ENCODE measurements at places on chromosomes 2 and 18.

GRCh38 chr2:173692068-173692467 lies 273.1 kb downstream of the SP3 start:
- no peaks in the 10 kb centered on the region for H3K36me3 ChIP-seq
- no peak overlapping the region for H3K4me3 ChIP-seq
- no peaks in the 10 kb centered on the region for H3K27me3 ChIP-seq
- H3K4me1 ChIP-seq: peaks cover 4% of the 10 kb centered on the region
- DNase-seq: no peak

- H3K27ac ChIP-seq: no peak overlapping the region
- no peaks in the 10 kb centered on the region for H3K27me3 ChIP-seq
- H3K4me1 ChIP-seq: no peaks in the 10 kb centered on the region
Measured at GRCh38 chr18:22971038-22971437, 37.9 kb downstream of the RBBP8 start.

DNA sequence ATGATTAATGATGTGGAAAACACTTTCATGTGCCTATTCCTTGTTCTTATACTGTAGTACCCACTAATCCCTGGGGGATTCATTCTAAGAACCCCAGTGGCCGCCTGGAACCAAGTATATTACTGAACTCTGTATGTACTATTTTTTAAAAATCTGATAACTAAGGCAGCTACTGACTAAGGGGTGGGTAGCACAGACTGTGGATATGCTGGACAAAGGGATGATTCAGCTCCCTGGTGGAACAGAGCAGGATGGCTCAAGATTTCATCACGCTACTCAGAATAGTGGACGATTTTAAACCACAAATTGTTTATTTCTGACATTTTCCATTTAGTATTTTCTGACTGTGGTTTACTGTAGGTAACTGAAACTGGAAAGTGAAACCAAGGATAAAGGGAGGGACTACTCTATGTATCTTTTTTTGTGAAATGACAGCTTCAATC lies 41.8 kb upstream of the CDC42EP3 start:
- no peaks in the 10 kb centered on the region for H3K36me3 ChIP-seq
- DNase-seq: no peak
- no peak overlapping the region for H3K27ac ChIP-seq
- H3K27me3 ChIP-seq: no peaks in the 10 kb centered on the region
- no peaks in the 10 kb centered on the region for H3K4me1 ChIP-seq

GRCh38 chr18:24019641-24020331 lies 5.2 kb downstream of the TTC39C start:
- peaks cover 10% of the 10 kb centered on the region for H3K4me1 ChIP-seq
- H3K36me3 ChIP-seq: peaks cover 6% of the 10 kb centered on the region
- no peak overlapping the region for H3K4me3 ChIP-seq

GRCh38 chr18:27377251-27377650 lies 192.1 kb upstream of the CHST9 start:
- no peak overlapping the region for H3K4me3 ChIP-seq
- H3K4me1 ChIP-seq: no peaks in the 10 kb centered on the region
- H3K27me3 ChIP-seq: no peaks in the 10 kb centered on the region
- DNase-seq: no peak

- no peak overlapping the region for H3K27ac ChIP-seq
- H3K36me3 ChIP-seq: no peaks in the 10 kb centered on the region
Measured at GRCh38 chr18:22422909-22423548, 5.3 kb upstream of the CTAGE1 start.

DNA sequence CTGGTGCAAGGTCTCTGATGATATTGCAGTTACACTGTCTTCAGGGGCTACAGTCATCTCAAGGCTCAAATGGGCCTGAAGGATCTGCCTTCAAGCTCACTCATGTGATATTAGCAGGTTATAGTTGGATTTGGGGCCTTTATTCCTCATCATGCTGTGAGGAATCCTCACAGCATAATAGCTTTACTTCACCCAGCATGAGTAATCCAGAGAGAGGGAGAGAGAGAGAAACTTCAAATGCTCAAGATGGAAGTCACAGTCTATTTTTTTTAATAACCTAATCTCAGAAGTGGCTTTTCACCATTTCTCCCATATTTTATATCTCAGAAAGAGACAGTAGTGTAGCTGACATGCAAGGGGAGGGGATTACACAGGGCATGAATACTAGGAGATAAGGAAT lies 658.7 kb downstream of the EPHA4 start:
- no peaks in the 10 kb centered on the region for H3K36me3 ChIP-seq
- H3K4me1 ChIP-seq: no peaks in the 10 kb centered on the region
- no peaks in the 10 kb centered on the region for H3K27me3 ChIP-seq
- no peak overlapping the region for H3K4me3 ChIP-seq

- DNase-seq: no peak
- no peak overlapping the region for H3K27ac ChIP-seq
- no peaks in the 10 kb centered on the region for H3K27me3 ChIP-seq
- peaks cover 38% of the 10 kb centered on the region for H3K36me3 ChIP-seq
Measured at GRCh38 chr2:218284106-218284811, 8.0 kb downstream of the TMBIM1 start.

DNA sequence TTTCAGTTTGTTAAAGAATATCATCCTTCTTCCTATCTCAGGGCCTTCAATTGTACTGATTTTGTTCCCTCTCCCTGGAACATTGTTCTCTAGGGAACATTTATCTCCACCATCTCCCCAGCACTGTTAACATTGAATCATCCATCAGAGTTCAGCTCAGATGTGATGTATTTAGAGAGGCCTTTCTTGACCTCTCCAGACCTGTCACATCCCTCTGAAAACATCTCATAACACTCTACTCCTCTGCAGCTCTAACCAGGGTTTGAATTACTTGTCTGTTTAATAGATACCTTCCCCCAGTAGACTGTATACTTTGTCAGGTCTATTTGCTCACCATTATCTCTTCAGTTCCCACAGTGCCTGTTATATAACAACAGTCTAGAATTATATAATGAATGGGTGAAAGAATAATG lies 98.6 kb downstream of the GALNT1 start:
- no peak for DNase-seq
- H3K4me1 ChIP-seq: no peaks in the 10 kb centered on the region
- H3K4me3 ChIP-seq: no peak overlapping the region
- H3K27me3 ChIP-seq: no peaks in the 10 kb centered on the region

DNA sequence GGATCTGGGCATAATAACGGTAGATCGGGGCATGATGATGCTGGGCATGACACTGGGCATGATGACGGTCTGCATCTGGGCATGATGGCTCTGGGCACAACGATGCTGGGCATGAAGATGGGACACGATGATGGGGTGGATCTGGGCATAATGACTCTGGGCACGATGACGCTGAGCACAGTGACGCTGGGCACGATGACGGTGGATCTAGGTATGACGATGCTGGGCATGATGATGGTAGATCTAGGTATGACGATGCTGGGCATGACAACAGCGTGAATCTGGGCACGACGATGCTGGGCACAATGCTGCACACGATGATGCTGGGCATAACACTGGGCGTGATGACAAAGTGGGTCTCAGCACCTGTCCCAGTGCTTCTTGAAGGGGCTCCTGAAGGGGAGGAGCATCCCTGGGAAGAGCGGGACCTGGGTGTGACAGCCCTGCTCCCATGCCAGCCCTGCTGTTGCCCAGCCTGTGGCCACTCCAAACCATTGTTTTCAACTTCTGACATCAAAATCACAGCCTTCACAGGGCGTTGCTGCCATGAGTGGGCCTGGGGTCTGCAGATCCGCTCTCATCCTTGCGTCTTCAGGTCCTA lies 30.4 kb upstream of the ALLC start:
- H3K36me3 ChIP-seq: peaks cover 4% of the 10 kb centered on the region
- no peak overlapping the region for H3K4me3 ChIP-seq
- H3K27me3 ChIP-seq: no peaks in the 10 kb centered on the region
- DNase-seq: no peak
- H3K4me1 ChIP-seq: peaks cover 3% of the 10 kb centered on the region
- H3K27ac ChIP-seq: no peak overlapping the region

GRCh38 chr2:71389384-71390072 lies 57.9 kb downstream of the ZNF638 start:
- no peak overlapping the region for H3K27ac ChIP-seq
- H3K27me3 ChIP-seq: no peaks in the 10 kb centered on the region
- H3K4me3 ChIP-seq: no peak overlapping the region
- DNase-seq: no peak

DNA sequence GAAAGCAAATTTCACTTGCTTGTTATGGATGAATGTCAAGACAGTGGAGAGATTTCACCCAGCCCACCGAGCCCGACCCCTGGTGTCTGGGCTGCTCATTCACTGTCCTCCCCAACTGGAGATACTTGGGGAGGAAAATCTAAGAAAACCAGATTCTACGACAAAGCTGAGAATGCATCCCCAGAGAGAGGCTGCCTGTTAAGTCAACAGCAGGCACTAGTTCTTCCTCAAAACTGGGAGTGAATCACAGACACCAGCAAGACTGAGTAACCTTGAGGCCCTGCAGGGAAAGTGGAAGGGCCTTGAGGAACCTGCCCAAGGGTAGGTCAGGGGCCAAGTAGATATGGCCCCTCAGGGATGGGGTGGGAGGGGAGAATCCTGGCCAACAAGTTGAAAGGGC lies 34.2 kb upstream of the MLPH start:
- no peak overlapping the region for H3K4me3 ChIP-seq
- H3K27me3 ChIP-seq: no peaks in the 10 kb centered on the region
- no peaks in the 10 kb centered on the region for H3K36me3 ChIP-seq
- DNase-seq: no peak
- H3K27ac ChIP-seq: no peak overlapping the region
